HCT116 (cell line): ENCODE measurements at places on chromosomes 1 and 21.

DNA sequence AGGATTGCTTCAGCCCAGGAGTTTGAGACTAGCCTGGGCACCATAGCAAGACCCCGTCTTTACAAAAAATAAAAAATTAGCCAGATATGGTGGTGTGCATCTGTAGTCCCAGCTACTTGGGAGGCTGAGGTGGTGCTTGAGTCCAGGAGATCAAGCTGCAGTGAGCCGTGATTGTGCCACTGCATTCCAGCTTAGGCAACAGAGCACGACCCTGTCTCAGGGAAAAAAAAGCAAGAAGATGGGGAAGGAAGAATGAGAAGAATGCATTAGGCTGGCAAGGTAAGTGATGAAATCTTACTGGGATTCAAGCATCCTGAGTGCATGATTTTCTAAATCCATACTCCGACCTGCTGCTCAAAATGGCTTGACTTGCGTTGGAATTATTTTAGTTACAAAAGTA is 6.8 kb downstream of the PCP4L1 start:
- DNase-seq, result no peak
- no peaks in the 10 kb centered on the region for H3K36me3 ChIP-seq
- H3K27ac ChIP-seq, result no peak overlapping the region
- no peak overlapping the region for H3K4me3 ChIP-seq
- H3K27me3 ChIP-seq, result peaks cover 10% of the 10 kb centered on the region
- peaks cover 5% of the 10 kb centered on the region; the same call in 1 of the 2 replicates for H3K4me1 ChIP-seq

DNA sequence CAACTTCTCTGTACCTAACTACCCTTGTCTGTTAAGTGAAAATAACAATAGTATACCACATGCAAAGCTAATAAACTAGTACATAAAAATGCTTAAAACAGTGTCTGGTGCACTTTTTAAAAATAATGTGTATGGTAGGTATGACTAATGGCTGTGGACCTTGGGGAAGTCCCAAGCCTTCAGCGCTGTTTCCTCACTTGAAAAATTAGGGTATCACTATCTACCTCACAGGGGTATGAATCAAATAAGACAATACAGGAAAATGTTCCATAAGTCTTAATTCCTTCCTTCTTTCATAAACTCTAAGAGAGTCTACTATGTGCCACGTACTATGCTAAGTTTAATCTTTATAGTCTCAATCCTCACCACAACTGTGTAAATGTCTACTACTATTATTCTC is 32.0 kb downstream of the EGLN1 start:
- H3K36me3 ChIP-seq, result no peaks in the 10 kb centered on the region; the same call in 1 of the 2 replicates
- peaks cover 79% of the 10 kb centered on the region for H3K4me1 ChIP-seq
- H3K27ac ChIP-seq, result no peak overlapping the region
- no peak overlapping the region for H3K4me3 ChIP-seq
- DNase-seq, result no peak

DNA sequence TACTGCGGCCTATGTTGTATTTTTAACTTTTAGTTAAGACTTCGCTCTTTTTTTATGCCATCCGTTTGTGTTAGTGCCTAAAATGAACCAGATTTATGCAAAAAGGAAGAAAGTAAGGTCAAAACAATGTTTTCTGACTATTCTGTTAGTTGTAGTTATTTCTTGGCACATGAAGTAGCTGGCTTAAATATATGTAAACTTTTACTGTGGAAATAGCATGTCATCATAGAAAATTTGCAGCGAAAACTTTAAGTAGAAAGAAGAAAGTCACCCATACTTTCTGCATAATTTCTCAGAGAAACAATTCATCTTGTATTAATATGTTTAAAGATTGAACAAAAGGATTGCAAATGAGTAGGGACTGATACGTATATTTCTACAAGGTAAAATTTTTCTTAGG is 106.4 kb downstream of the NEK7 start:
- H3K4me1 ChIP-seq, result no peaks in the 10 kb centered on the region; the same call in 1 of the 2 replicates
- no peaks in the 10 kb centered on the region for H3K27me3 ChIP-seq
- no peaks in the 10 kb centered on the region for H3K36me3 ChIP-seq

- DNase-seq, result no peak
- no peaks in the 10 kb centered on the region for H3K27me3 ChIP-seq
Observed at GRCh38 chr1:3610527-3611169, 660 bp downstream of the MEGF6 start.

DNA sequence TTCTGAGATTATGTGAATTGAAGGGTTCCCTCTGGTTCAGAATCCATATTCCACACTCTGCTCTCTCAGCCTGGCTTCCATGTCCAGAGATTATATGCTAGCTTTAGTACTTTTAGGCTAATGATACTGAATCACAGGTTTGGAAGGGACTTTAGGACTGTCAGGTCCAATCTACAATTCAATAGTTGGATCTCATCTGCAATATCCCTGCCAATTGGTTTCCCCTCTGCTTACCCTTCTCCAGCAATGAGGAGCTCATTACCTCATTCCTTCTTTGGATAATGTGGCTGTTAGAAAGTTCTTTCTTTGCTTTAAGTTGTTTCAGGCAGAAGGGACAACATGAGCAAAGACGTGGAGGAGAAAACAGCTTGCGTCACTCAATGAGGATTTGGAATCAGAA is 245.3 kb downstream of the PLPP3 start:
- DNase-seq, result no peak
- no peaks in the 10 kb centered on the region for H3K36me3 ChIP-seq
- no peak overlapping the region for H3K4me3 ChIP-seq
- no peaks in the 10 kb centered on the region for H3K27me3 ChIP-seq
- H3K27ac ChIP-seq, result no peak overlapping the region

DNA sequence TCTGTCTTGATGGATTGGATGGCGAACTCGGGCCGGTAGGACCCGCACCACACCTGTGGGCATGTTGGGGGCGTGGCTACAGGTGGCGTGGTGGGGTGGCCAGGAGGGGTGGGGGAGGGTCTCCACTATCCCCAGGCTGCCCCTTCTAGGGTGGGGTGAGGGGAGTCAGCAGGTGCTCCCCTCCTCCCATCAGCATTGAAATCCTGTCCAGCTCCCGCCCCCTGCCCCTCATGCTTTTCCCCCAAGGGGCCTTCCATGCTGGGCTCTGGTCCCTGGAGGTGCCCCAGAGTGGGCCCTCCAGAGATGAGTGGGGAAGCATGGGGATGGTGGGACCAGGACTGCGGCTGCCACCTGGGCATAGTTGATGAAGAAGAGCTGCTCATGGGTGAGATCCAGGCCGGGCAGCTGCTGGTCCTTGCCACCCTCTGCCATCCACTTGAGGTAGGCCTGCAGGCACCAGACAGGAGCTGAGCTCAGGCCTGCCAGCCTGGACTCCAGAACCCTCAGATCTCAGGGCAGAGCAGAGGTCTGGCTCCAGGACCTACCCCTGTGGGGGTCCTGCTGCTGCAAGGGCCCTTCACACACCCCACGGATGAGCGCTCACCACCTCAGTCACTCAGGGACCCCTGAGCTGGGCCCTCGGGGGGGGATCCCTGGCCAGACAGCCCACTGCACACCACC is 5.1 kb downstream of the PRXL2B start:
- no peak overlapping the region for H3K4me3 ChIP-seq
- H3K27me3 ChIP-seq, result no peaks in the 10 kb centered on the region
- no peak for DNase-seq

- no peaks in the 10 kb centered on the region for H3K36me3 ChIP-seq
- DNase-seq, result no peak
- no peaks in the 10 kb centered on the region for H3K27me3 ChIP-seq
- peaks cover 4% of the 10 kb centered on the region; the same call in 1 of the 2 replicates for H3K4me1 ChIP-seq
- no peak overlapping the region for H3K4me3 ChIP-seq
Observed at GRCh38 chr1:40610156-40610555, 55.3 kb downstream of the RIMS3 start.

DNA sequence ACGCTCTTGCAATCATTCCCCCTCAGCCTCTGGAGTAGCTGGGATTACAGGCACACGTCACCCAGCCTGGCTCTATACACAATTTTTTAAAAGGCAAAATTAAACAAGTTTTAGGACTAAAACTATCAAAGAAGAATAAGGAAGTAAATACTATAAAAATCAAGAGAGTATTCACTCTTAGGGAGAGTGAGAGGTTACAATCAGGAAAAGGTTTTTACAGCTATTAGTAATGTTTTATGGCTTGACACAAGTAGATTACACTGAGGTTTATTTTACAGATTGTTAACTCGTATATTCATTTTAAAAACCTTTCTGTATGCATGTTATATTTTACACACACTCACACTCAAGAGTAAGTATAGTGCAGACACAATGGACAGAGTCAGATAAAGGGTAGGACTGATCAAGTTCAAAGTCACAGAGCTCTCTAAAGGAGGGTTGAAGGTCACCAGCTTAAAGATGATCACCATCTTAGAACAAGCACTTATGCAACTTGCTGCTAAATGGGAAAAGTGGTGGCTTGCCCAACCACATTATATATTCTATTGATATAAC is 77.9 kb upstream of the MAN1A2 start:
- no peak for DNase-seq
- H3K36me3 ChIP-seq, result no peaks in the 10 kb centered on the region
- H3K27me3 ChIP-seq, result no peaks in the 10 kb centered on the region

DNA sequence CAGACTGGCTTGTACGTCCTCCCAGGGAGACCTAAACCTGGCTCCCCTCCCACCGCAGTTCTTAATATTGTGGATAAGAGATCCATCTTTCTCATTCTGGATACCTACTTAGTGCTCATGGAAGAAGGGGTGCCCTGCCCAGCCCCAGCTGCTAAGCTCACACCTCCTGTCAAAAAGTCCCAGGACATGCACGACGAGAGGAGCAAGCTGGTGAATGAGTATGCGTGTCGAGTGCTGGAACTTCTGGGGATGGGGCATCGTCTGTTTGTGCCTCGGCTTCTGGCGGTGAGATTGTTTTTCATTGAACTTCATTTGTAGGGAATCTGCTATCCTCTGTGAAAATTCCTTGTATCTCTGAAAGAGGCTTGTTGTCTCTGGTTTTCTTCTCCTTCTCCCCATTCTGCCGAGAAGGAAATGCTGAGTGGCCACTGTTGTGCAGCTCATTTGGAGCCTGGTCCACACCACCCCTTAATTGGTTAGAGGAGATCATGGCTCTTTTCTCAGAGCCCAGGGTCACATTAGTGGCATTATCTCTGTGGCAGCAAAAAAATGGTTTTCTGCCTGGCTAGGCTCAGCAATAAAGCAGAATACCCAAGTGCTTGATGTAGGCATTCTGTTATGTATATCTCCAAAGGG is 199.4 kb upstream of the CACYBP start:
- H3K4me3 ChIP-seq, result no peak overlapping the region
- DNase-seq, result no peak
- H3K27ac ChIP-seq, result no peak overlapping the region
- no peaks in the 10 kb centered on the region for H3K36me3 ChIP-seq
- no peaks in the 10 kb centered on the region for H3K4me1 ChIP-seq
- no peaks in the 10 kb centered on the region for H3K27me3 ChIP-seq

GRCh38 chr1:917466-918091 is 6.1 kb upstream of the SAMD11 start:
- H3K36me3 ChIP-seq, result no peaks in the 10 kb centered on the region
- peaks cover 37% of the 10 kb centered on the region; the same call in 1 of the 2 replicates for H3K27me3 ChIP-seq
- DNase-seq, result no peak
- no peak overlapping the region for H3K27ac ChIP-seq
- H3K4me1 ChIP-seq, result peaks cover 23% of the 10 kb centered on the region
- no peak overlapping the region for H3K4me3 ChIP-seq

DNA sequence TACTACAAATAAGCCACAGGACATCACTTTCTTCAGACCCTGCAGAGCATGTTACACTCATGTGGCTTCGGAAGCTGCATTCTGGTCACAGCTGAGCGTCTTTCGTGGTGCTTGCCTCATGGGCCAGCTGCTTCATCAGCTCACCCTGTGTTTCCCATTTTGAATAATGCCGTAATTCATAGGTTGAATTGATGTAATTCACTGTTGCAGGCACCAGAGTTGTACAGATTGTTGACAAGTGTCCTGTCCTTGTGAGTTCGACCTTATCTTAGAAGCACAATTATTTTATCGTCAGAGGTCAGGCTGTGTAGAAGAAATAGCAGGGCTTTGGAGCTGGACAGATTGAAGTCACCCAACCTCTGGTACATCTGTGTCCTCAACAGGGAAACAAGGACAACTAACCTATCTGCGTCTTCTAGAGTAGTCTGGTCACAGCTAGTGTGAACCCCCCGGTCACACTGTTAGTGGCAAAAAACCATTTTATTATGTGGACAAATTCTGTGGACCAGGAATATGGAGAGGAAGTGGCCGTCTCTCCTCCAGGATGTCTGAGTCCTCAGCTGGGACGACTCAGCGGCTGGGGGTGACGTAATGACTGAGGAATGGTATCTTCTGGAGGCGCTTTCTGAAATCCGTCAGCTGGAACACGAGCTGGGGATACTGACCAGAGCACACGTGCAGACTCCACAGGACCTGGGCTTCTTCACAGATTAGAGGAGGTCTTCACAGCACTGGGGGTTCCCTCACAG is 17.8 kb downstream of the PKNOX1 start:
- no peak for DNase-seq
- H3K4me3 ChIP-seq, result no peak overlapping the region
- H3K36me3 ChIP-seq, result no peaks in the 10 kb centered on the region
- no peaks in the 10 kb centered on the region for H3K27me3 ChIP-seq
- no peak overlapping the region for H3K27ac ChIP-seq

DNA sequence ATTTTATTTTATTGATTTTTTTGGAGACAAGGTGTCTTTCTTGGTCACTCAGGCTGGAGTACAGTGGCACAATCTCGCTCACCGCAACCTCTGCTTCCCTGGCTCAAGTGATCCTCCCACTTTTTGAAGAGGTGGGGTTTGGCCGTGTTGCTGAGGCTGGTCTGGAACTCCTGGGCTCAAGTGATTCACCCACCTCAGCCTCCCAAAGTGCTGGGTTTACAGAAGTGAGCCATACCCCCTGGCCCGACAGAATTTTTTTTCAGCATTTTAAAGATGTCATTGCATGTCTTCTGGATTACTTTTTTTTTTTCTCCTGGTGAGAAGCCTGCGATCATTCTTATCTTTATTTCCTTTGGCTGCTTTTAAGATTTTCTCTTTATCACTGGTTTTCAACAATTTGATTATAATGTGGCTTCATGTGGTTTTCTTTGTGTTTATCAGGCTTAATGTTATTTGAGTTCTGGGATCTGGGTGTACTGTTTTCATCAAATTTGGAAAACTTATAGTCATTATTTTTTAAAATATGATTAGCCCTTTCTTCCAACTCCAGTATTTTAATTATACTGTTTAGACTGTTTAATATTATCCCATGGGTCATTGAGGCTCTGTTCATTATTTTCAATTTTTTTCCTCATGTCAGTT is 23.1 kb upstream of the PTBP2 start:
- no peaks in the 10 kb centered on the region for H3K27me3 ChIP-seq
- H3K4me1 ChIP-seq, result no peaks in the 10 kb centered on the region
- no peak overlapping the region for H3K4me3 ChIP-seq
- no peaks in the 10 kb centered on the region for H3K36me3 ChIP-seq

DNA sequence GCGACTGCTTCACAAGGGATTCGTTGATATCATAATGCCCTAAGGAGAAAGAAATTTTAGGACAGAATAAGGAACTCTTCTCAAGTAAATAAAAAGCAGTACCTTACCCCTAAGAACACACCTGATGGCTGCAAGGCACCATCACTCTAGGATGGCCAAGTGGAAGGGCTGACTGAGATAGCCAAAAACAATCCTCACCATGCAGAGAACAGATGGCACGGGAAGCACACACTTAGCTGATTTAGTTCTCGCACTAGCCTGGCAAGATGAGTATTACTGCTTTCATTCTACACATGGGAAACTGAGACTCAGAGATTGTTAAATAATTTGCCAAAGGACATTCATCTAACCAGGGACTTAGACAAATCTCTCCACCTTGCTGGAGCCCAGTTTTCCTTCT is 43.8 kb downstream of the STPG1 start:
- no peak overlapping the region for H3K4me3 ChIP-seq
- DNase-seq, result no peak
- H3K27me3 ChIP-seq, result no peaks in the 10 kb centered on the region
